Activated B cell treated with CpG ODN at 0.5 μM for 24 hours (primary cell): ENCODE measurements at places on chromosomes 6 and 20.

DNA sequence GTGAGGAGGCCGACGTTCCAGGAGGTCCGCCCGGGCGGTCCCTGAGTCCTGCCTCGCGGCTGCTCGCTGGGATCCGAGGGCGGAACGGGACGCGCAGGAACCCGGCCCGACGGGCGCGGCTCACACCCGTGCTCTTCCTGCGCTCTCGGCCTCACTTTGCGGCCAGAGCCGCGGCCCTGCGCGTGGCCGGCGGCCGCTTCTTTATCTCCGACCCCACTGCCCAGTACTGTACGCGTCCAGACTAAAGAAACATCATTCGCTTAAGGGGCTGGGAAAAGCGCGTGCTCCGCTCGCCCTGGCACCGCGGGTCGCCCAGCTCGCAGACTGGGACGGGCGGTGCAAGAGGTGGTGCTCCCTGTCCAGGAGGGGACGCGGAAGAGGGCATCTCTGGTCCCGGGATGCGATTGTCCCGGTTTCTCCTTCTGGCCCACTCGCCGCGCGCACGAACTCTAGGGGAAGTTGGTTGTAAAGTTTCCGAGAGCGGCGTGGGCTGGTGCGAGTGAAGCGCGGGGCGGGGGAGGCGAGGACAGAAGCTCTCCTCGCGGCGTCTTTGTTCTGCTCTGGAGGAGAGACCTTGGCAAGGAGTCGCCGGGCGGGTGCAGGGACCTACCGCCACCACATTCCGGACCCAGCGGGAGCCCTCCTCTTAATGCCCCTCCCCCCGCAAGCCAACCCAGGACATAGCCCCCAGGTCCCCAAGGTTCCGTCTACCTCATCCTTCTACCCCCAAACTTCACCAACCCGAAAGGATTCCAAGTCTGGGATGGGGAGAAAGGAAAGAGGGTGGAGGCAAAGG, 71.0 kb downstream of the SOX4 start:
- DNase-seq: no peak

DNA sequence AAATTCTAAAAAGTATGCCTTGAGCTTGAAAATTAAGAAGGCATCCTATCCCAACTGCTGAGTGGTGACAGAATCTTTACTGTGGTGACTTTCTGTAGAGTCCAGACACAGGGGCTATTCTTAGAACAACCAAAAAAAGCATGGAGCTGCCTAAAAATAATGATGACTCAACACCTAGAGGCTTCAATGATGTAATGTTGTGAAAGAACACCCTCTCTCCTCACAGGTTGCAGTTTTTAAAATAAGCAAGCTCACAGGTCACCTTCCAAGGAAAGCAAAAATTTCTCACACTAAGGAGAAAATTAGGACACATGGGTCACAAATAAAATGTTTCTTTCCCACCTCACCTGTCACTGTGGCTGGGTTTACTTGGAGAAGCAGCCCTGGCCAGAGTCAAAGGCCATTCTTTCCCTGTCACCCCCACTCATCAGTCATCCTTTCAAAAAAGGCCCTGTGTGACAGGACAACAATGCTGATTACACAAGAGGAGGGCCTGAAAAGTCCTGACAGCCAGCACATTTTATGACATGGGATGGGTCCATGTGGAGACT, 53.5 kb downstream of the RCAN2 start:
- DNase-seq: no peak

DNA sequence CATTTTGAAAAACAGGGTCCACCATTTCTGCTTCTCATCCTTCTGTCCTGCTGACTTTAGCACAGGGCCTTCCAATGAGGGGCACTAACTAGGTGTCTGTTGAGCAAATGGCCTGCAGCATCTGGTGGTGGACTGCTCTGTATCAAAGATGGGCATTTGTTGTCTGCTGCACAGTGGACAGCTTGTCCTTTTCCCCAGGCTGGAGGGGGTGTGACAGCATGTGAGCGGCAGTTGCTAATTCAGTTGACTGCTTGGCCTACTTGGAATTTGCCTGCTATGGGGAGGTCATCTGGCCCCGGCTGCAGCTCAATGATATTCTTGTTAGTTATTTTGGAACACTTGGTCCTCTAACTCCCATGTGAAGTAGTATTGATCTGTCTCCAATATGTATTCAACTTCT, 93.7 kb downstream of the SH3BGRL2 start:
- DNase-seq: no peak

- DNase-seq: no peak
Observed at GRCh38 chr20:19621072-19621471, 137.0 kb upstream of the RIN2 start.

DNA sequence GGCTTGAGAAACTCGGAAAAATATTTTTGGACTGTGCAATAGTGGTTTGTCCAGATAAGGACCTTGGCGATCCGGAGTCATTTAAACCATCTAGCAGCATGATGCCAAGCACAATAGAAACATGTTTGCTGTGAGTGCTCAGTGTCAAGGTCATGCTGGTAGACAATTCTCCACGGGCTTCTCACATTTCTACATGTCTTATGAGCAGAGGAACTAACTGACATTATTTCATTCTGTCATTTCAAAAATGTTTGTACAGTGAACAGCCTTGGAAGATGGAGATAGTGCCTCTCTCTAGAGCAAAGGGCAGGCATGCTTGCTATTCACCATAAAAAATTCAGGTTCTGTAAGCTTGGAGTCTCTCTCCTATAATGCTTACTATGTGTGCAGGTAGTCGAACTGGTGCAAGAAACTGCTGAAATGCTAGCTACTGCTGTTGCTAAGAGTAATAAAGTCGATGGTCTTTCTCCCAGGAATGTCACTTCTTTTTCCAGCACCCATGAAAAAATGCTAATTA, 25.4 kb upstream of the CCN2 start:
- no peak for DNase-seq

DNA sequence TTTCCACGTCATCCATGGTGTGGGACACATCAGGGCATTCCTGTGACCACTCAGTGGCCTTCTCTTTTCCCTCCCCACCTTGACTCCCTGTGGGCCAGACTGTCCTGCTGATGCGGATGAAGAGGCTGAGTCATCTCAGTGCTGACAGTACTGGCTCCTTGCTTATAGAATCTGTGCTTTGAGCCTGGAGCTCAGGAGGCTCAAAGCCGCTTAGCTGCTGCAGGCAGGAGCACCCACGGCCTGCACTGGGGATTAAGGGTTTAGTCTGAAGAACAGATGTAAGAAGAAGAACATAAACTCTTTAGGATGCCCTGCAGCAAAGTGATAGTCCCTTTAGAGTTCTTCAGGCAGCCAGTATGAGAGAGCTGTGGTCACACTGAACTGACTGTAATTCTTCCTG, 642.0 kb upstream of the CHD6 start:
- no peak for DNase-seq

- no peak for DNase-seq
Observed at GRCh38 chr20:21125072-21125848, 622 bp upstream of the KIZ start.

DNA sequence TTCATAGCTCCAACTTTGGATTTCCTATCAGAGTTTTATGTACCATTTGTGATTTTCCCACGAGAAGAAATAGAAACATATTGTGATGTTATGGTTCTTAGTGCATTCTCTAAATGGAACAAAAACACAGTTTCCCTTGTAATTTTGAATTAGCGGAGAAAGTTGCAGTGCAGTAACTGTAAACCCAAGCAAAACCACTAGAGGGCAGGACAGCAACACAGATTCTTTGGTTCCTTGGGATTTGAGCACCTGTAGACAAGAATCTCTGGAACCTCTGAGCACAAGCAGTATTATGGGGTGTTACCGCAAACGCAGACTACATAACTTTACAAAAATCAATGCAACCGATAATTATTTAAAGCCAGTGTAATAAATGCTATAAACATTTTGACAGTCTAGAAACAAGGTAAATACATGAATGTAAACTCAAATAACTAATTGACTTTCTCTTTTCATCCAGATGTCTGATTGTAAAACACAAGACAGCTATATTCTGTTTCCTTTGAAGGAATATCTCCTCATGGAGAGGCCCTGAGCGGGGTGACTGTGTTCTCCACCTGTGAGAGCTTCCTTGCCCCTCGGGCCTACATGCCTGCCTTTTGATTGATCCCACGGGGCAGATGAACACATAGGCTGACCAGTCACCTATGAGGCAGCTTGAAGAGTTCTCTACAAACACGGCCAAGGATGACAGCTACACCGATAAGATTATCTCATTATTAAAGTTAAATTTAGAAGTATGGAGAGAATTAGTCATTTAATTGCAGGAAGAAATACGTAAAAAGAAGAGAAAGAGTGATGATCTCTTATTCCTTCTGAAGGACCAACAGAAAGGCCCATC, 67.5 kb upstream of the COL21A1 start:
- DNase-seq: no peak

DNA sequence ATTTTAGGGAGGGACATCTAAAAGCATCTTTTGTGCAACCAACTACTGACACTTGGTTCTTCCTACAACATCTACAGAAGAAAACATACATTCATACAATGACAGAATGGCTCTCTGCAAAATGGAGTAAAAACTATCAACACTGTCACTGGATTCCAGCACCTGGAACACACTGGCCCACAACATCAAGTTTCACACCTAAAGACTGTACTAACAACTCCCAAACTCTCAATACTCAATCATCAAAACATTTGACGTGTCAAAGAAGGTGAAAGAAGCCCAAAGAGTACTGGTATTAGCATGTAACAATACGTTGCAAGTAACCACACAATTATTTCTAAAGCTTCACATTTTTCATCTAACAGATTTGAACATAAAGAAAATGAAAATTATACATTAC, 2.1 kb downstream of the CPNE1 start:
- DNase-seq: no peak

DNA sequence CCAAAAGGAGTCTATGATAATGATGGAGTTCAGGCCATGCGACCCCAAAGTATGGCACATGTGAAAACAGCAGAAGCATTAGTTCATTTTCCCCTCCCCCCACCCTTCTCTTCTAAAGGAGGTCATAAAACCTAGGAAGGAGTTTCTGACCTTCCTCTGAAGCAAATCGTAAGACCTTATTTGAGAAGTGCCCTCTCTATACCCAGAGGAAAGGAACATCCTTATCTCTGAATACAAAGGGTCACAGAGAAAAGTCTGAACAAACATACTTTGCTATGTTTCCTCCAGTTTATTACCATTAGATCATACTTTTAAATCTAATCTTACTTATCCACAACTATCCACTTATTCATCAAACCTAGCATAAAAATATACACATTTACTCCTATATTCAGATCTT, 48.6 kb downstream of the SLX4IP start:
- DNase-seq: no peak

GRCh38 chr20:25259358-25259757, 11.5 kb downstream of the PYGB start:
- DNase-seq: no peak

GRCh38 chr20:58791286-58791685, 59.4 kb downstream of the GNAS-AS1 start:
- no peak for DNase-seq

DNA sequence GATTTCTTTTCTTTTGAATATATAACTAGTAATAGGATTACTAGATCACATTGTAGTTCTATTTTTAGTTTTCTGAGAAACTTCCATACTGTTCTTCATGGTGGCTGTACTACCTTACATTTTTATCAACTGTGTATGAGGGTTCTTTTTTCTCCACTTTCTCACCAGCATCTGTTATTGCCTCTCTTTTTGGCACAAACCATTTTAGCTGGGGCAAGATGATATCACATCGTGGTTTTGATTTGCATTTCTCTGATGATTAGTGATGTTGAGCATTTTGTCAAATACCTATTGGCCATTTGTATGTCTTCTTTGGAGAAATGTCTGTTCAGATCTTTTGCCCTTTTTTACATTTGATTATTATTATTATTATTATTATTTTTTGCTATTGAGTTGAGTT, 86.1 kb upstream of the TCF21 start:
- no peak for DNase-seq
